SJSA1 (cell line): ENCODE measurements at places on chromosomes 13 and 19.
A peak's percentile ranks its signal among the peaks of the same experiment; 100 is the strongest.

DNA sequence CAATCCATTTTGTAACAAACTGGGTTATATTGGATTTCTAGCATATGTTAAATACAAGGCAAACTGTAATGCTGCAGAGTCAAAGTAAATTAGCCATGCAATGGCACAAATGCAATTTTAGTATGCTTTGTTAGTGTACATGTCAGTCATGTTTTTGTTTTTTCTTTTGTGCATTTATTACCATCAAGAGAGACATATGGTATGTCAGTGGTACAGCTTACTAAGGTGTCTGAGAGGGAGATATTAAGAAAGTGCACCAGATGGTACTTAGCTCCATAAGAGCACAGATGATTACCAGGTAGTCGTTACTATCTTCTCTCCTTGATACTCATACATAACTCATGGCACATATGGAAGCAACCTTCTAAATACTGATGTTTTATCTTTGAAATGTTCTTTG lies 550.3 kb downstream of the GPC5 start:
- DNase-seq, result no peak

DNA sequence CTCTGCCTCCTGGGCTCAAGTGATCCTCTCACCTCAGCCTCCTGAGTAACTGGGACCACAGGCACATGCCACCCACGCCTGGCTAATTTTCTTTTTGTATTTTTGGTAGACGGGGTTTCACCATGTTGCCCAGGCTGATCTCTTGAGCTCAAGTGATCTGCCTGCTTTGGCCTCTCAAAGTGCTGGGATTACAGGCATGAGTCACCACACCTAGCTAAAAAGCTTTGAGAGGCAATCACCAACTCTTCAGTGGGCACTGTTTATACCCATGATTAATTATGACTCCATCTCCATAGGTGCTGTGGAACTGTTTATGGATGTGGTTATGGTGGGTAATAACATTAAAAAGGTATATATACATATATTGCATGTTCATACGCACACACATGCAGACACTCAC lies 7.5 kb upstream of the RBM26 start:
- no peak for DNase-seq

DNA sequence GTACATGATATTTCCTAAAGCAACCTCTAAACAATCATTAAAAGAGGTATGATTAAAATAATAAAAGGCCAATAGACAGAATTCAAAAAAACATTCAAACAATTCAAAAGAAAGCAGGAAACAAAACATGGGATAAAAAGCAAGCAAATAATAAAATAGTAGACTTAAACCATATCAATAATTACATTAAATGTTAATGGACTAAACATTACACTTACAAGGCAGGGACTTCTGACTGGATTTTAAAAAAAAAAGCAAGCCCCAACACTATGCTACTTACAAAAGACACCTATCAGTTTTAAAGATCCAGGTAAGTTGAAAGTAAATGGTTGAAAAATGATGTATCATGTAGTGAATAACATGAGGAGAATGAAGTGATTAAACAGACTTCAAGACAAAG lies 65.2 kb downstream of the KLF2 start:
- DNase-seq, result no peak

DNA sequence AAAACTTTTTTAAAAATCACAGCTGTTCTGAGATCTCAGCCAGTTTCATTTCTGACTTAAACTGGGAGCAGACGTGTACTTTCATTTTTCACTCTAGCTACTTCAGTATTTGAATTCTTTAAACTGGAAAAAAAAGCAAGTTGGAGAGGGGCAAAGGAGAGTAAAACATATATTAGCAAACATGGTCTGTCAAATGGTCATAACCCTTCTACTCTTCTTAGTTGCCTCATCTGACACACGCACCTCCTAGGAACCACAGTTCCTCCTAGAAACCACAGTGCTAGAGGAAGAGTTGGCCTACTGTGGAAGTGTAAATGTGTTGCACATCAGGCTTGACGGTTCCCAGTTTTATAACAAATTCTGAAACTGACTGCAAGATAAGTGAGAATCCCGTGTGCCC lies 47.2 kb downstream of the TM9SF2 start:
- no peak for DNase-seq

DNA sequence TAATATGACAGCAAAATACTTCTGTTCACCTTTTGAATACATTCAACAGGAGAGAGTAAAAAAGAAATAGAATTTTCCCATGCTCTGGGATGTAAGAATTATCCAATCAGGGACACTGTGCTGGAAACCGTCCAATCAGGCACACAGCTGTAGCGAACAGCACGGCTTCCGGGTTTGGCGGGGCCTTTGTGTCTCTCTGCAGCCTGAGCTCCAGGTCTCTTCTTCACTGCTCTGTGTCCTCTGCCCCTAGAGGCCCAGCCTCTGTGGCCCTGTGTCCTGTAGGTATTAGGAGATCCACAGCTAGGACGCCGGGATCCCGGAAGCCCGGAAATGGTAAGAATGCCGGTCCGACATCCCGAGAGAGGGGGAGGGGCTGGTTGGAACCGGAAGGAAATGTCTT lies 92.7 kb downstream of the ZNF737 start:
- no peak for DNase-seq

- peak; percentile 80 for DNase-seq
Measured at GRCh38 chr13:99033814-99034213, 56.0 kb upstream of the DOCK9 start.

GRCh38 chr19:35247526-35248309 lies 1.1 kb upstream of the LSR start:
- peak; percentile 29 for DNase-seq

DNA sequence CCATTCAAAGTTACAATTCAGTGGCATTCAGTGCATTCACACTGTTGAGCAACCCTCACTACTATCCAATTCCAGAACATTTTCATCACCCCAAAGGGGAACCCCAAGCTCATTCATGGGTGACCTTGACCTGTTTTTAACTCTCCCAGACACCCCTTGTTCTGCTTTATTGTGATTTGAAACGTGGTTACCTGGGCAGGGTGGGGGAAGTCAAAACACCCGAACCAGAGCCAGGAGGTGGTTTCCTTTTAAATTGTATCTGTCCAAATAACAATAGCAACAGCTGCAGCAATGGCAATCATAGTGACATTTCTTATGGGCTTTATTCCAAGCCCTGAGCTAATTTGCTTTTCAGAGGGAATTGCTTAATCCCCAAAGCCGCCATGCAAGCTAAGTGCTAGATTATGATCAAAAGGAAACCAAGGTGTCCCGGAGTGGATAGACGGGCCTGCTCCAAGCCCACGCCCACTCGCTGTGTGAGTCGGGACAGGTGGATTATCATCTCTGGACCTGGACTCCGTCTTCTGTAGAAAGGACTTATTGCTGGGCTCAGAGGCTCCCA lies 6.1 kb downstream of the PTGIR start:
- no peak for DNase-seq

GRCh38 chr19:34330116-34330515 lies 34.9 kb upstream of the GPI start:
- DNase-seq, result no peak

DNA sequence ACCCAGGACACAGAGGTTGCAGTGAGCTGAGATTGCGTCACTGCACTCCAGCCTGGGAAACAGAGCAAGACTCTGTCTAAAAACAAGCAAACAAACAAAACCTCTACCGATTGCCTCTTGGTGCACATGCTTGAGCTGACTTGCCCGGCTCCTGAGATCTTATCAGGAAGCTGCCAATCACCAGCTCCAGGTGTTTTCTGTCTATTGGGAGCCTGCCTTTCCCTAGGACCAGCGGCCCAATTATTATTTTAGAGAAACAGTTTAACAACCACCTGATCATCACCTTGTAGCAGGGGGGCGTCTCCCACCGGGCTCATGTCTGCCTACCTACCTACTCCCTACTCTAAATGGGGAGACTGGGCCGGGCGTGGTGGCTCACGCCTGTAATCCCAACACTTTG lies 10.8 kb downstream of the CLEC4M start:
- no peak for DNase-seq

DNA sequence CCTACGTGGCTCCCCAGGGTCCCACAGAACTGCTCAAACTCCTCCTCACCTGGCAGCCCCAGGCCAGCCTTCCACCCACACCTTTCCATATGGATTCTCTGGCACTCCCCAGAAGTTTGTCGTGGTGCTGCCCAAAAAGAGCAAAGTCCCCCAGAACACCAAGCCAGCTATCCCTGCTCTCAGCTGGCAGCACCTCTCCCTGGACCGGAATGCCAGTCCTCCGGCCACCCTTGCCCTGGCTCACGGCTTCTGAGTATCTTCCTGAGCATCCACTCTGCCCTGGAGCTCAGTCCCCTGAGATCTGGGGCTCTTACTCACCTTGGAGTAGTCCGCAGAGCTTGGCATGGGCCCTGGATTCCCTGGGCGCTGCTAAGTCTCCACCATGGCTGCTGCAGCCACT lies 166.5 kb upstream of the ZNF507 start:
- DNase-seq, result peak; percentile 24

- DNase-seq, result no peak
Measured at GRCh38 chr13:40390401-40390916, 276.0 kb downstream of the FOXO1 start.

DNA sequence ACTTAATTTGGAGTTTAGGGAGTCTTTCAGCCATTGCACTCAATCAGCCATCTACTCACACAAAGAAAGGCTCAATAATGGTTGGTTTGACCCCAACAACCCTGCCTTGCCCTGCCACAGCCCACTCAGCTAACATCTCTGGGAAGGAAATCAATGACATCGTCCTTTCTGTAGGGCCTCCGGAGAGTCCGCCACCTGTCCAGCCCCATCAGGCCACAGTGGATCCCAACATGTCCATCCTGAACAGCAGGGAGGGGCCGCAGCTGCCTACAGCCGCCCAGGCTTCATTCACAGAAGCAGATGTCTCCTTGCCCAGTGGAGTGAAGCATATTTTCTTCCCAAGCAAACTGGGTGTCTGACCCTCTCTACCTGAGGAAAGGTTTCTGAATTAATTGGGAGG lies 4.2 kb upstream of the CDX2 start:
- DNase-seq, result no peak

DNA sequence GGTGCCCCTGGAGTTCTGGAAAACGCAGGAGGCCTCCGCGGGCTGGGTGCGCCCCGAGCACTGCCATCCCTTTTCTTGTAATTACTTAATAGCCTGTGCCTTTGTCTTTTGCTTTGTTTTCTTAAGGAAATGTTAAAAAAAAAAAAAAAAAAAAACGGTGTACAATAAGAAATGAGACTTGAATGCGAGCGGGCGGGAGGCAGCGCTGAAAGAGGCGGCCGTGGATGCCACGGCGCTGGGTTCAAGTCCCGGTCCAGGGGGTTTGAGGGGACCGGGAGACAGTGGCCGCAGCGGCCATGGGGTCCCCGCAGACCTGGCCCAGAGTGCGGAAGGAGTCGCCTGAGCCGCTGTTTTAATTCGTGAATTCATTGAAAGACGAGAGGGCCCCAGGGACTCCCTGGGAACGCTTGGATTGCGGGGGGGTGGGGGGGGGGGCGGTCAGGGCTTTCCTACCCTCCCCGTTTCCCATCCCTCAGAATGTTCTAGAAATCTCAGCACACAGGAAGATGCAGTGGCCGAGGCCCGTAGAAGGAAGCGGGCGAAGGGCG lies 349.2 kb upstream of the ARGLU1 start:
- DNase-seq, result no peak

- DNase-seq, result no peak
Measured at GRCh38 chr13:76837801-76838200, 48.4 kb downstream of the KCTD12 start.

- DNase-seq, result no peak
Measured at GRCh38 chr19:14843578-14843977, 5.1 kb downstream of the OR7A10 start.

DNA sequence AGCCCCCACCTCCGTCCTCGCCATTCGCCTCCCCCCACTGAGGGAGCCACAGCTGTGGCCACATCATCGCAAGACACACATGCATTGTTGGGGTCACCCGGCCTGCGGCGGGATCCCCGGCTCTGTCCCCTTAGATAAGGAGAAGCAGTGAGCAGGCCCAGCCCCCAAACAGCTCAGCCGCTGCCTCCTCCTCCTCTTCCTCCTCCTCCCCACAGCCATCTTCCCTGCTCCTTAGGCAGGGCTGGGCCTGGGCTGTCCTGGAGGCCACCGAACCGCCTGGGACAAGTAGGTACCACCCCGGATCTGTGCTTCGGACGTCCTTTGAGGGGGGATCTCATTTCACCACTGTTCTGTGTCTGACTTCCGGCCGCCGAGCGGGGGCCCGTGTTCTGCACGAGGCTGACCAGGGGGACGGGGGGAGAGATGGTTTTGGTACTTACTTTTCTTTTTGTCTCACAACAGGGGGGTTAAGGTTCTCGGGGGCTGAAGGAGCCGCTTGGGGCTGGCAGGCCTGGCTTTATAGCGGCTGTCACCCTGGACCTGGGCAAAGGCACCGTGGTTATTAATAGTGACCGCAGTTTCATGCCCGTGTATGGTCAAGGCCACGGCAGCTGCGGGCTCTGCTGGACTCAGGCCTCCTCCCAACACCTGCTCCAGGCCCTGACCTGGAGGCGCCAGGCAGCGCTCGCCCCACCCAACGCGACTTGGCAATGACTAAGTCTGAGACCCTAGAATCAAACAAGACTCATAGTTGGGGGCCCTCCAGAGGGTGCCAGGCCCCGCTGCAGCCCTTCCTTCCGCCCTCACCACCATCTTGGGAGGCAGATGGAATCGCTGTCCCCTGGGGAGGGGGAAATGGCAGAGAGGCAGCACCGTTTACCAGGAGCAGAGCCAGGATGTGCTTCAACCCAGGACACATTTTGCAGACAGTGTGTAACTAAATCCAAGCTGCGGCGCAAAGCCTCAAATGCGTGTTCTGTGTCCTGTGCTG lies 18.3 kb downstream of the NMRK2 start:
- no peak for DNase-seq
